ENCODE measurements at places on chromosomes 7 and 10.

DNA sequence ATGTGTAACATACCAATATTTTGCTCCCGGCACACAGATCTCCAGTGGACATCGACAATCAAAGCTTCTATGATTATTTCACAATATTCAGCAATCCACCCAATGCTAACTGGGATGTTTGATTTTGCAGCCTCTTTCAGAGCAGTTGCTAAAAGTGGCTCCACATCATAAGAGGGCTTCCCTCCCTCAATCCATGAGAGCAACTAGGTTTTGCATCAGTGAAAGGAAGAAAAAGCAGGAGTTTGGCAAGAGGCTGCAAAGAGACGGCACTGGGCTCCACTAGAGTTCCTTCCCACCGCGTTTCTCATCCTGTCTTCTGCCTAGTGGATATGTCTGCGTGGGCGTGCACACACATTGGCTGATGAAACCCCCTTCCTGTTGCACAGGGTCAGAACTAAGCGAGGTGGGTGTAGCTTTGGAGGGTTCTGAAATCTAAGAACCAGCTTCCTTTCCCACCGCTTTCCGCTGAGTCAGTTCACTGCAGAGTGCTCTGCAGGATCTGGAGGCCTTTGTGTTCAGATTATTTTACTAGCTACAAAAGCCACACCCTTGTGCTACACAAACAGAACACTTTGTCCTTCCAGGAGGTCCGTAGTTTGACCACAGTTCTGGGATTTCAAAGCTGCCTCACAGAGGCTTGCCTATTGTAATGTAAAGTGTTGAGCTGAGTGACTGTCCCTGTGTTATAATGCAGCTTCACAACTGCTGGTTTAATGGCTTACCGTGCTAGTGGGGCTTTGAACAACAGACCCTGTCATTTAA, 28.1 kb downstream of the ARL4A start:
- DNase-seq = no peak

DNA sequence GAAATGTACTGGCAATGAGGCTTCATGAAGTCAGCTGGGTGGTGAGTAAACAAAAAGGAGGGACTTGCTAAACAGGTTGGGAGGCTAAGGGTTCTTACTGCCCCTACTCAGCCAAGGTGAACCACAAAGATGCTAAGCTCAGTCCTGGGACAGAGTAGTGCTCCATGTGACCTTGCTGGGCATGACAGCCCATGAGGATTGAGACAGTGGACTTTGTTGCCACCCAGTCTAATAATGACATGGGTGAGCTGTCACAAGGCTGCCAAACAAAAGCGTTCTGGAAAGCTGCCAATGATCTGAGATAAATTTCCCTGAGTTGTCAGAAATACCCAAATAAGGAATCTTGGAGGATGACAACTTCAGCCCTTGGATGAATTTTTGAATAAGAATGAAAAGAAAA, 75.2 kb downstream of the CLEC2L start:
- DNase-seq = no peak

DNA sequence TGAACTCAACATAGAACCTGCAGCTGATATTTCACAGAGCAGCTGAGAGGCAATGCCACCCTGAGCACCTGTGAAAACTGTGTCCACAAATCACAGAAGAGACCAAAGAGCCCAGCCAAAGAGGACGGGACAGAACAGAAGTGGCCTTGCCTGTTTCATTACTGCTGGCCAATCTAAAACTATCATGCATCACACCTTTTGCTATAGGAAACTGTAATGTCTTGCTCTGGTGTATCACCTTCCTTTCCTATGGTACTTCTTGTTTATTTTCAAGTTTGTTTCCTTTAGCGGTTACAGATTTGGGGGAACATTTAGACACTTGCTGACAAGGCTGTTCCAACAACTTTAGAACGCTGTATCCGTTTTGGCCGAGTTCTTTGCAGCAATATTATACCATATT, 80.3 kb downstream of the PIP4K2A start:
- DNase-seq = no peak

GRCh38 chr7:39461263-39461820, 104.9 kb upstream of the YAE1 start:
- DNase-seq = no peak

GRCh38 chr10:87873656-87874055, 10.2 kb downstream of the PTEN start:
- DNase-seq = no peak

GRCh38 chr7:99419323-99420021, 10.7 kb downstream of the BUD31 start:
- DNase-seq = no peak

- DNase-seq = no peak
Observed at GRCh38 chr7:108308903-108309302, 147.3 kb downstream of the NRCAM start.

DNA sequence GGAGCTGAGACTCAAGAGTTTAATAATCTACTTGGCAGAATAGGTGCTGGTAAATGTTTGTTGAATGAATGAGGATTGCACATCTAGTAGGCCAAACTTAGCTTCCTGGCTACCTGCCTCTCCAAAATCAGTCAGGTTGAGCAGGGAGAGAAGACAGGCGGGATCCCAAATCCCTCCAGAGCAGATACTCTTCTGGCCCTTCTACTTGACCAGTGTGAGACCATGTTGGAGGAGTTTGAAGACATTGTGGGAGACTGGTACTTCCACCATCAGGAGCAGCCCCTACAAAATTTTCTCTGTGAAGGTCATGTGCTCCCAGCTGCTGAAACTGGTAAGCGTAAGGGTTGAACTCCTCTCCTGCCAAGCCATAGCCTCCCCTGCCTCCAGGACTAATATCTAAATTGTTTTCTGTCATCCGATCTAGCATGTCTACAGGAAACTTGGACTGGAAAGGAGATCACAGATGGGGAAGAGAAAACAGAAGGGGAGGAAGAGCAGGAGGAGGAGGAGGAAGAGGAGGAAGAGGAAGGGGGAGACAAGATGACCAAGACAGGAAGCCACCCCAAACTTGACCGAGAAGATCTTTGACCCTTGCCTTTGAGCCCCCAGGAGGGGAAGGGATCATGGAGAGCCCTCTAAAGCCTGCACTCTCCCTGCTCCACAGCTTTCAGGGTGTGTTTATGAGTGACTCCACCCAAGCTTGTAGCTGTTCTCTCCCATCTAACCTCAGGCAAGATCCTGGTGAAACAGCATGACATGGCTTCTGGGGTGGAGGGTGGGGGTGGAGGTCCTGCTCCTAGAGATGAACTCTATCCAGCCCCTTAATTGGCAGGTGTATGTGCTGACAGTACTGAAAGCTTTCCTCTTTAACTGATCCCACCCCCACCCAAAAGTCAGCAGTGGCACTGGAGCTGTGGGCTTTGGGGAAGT, 2.2 kb upstream of the MBLAC1 start:
- no peak for DNase-seq

DNA sequence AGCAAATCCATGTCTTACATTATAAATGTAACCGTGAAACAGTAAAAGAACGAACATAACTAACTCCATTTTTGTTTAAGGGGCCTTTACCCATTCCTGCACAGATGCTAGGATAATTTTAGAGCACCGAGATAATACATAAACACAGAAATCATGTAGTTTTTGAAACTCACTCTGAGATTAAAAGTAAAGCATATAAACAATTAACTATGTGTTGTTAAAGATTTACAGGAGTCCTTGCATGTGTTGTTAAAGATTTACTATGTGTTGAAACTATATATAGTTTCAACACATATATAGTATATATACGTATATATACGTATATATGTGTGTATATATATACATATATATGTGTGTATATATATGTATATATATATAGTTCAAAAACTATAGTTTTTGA, 7.2 kb upstream of the CALML3 start:
- DNase-seq = no peak

DNA sequence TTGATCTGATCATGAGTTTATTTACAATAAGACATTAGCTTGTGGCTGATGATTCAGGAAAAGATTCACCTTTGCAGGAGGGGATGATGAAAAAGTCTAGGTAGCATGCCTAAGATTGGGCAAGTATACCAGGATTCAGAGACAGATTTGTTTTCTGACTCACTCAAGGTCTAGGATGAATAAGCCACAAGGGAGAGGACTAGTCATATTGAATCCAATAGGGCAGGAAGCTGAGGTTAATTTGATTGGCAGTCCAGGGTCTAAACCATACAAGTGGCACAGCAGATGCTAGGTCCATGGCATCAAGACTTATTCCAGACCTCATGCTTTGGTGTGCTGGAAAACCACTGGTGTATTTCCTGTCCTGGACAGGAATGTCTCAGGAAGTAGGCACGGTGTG, 1133.4 kb downstream of the XPNPEP1 start:
- DNase-seq = no peak

DNA sequence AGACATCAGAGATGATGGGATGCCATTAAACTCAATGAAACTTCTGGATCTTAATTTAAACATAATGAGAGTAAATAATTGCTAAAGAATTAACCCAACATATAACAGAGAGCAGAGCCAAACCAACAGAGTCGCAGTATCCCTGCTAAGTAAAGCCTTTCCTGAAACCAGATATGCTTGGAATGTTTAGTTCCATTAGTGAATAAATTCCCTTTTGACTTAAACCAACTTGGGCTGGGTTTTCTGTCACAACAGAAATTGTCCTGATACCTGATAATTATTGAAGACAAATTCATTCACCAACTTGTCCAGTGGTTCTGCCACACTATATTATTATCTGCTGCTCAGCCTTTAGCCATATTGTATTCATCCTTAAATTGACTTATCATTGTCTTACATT, 286.7 kb downstream of the FZD1 start:
- no peak for DNase-seq

GRCh38 chr7:82335001-82335400, 108.6 kb downstream of the CACNA2D1 start:
- no peak for DNase-seq

DNA sequence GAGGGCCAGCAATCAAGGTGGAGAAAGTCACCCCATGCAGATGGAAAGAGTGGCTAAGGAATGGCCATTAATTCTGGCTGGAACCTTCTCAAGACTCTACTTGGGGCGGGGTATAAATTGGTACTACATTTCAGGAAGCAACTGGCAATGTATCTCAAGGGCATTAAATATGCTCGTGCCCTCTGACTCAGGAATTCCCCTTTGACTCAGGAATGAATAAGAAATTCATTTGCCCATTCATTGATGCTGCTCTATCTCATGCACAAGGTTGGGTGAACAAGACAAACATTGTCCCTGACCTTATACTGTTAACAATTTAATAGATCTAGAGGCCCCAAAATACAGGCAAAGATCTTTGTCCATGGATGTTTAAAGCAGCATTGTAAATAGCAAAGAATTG, 188.1 kb downstream of the MYOF start:
- DNase-seq = no peak

GRCh38 chr7:71165708-71166107, 33.8 kb downstream of the GALNT17 start:
- no peak for DNase-seq

DNA sequence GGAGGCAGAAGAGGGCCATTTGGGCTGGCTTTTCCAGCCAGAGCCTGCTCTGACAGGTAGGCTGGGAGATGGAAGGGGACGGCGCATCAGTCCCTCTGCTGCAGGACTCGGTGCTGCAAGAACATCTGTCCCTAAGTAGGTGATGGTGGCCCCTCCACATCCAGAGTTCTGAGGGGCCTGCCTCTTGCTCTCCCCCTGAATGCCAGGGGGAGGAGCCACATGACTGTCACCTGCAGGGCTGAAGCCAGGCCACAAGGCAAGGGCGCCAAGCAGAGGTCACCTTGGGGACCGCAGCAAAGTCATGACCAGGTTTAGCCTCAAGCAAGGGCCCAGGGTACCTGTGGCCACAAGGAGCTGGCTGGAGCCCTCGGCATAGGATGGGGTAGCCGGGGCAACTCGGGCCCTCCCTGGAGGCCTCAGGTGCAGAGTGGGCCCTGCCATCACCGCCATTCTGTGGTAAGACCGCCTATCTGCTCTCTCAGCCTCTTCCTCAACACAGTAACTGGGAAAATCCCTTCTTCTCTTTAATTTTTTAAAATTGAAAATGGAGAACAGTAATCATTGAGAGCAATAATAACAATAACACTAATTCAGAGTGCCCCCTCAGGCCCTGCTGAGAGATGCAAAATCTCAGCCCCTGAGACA, 99.3 kb downstream of the FAM53B start:
- DNase-seq = no peak

DNA sequence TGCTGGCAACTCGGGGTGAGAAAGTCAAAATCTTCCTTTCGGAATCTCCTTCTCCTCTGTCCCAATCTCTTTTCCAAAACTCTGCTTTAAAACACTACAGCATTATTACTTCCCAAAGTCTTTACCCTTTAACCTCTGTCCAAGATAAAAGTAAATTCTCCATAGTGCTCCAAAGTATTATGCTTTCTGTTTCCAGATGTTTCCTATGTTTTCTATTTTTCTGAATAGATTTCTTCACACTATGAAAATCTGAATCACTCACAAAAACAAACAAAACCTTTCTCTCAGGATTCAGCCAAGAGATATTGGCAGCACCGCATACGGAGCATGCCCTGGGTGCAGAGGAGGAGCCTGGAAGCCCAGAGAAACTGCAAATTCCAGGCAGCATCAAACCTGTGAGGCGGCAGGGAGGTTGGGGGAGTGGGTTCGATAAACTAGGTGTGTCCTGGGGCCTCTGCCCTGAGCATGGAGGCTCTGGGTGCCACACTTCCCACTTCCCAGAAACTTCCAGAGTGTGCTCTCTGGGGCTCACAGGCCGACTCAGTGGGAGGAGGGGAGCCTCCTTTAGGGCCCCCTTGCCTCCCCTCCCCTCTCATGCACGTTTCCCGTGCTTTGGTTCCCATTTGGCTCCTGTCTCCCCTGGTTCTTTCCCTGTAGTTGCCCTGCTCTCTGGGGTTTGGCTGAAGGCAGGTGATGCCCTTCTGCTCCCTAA, 35.6 kb downstream of the VIPR2 start:
- no peak for DNase-seq

GRCh38 chr7:83970081-83970480, 224.5 kb downstream of the SEMA3A start:
- no peak for DNase-seq

DNA sequence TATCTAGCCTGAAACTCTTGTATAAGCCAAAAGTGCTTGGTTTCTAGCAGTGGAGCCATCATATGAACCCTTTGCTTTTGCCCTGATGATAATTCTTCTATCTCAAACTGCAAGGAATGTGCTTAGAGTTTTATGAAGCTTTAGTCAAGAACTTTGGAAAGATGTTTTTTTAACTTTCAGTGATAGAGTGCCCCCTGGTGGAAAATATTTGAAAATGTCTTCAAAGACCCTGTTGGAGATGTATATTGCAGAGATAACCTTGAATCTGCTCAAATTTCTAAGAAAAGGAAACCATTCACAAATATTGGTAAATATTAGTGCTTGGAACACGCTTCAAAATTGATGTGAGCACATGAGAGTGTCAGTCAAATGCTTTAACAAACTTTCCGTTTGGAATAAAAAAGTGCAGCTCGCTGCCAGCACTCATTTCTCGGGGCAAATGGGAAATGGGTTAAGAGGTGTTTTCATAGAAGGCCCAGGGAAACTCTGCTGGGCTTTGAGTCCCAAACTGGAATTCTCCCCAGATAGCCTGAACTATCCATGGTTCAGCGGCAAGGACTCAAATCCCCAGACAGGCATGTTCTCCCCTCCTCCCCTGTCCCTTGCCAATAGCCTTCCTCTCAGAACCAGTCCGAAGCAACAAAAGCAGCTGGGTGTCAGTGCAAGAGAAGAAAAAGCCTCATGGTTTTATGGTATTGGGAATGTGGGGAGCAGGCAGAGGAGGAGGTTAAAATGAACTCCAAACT, 129.3 kb downstream of the MYOF start:
- DNase-seq = no peak

GRCh38 chr10:4120096-4120853, 335.3 kb upstream of the KLF6 start:
- peak; percentile 61 for DNase-seq

All from CD4-positive, alpha-beta T cell treated with Interferon gamma for 1 hour (primary cell).